ENCODE measurements at places on chromosomes 7 and 10.

DNA sequence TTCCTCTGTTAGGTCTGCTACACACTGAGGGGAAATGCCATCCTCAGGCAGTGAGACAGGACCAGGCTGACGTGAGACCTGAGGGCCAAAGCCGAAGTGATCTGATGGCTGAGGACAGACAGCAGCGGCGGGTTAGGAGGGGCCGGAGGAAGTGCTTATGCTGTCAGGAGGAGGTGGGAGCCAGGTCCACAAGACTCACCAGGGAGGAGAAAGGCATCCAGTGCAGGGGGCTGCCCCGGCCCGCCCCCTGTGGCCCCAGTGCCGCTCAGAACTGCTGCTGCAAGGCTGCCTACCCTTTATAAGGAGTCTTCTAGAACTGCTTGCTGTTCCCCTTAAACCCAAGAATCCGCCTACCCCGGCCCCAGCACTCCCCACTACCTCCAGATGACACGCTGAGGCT, 19.8 kb downstream of the AKR1E2 start:
- DNase-seq: no peak

DNA sequence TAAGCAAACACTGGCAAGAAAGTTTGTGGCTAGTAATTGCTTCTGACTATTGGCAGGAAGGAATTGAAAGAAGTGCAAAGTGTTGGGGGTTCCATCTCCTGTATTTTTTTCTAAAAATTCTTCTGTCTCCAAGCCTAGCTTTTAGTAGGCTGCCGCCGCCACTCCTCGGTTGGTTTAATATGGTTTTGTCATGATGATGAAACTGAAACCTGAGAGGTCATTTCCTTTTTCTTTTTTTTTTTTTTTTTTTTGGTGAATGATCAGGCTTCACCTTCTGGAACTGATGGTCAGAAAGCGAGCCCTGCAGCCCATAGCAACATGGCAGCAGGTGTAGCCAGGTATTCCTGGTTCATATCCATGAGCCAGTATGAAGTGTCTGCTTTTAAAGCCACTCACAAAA, 75.3 kb upstream of the AGBL3 start:
- DNase-seq: no peak

- DNase-seq: no peak
These were observed 53.2 kb downstream of the GAD2 start for GRCh38 chr10:26269754-26270153.

- DNase-seq: no peak
These were observed 6.4 kb downstream of the AGBL3 start for GRCh38 chr7:134992626-134993179.

GRCh38 chr10:69480068-69480412, 28.8 kb downstream of the TSPAN15 start:
- DNase-seq: no peak

GRCh38 chr7:152006336-152006735, 19.1 kb upstream of the GALNT11 start:
- no peak for DNase-seq

DNA sequence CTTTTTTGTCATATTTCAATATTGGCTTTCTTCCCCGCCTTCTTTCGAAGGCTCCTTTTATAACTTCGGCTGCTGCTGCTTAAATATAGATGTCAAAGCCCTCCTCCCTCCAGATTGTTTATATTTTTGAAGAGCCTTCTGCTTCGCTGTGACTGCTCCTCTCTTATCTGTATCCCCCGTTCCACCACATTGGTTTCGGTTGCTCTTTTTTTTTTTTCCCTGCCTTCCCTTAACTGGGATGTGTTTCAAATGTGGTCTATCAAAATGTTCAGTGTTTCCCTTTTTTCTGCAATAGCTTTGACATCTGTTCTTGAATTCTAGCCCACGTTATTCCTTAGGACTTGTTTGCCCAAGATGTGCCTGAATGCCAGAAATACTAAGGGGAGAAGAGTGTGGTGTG, 96.4 kb downstream of the CUX1 start:
- DNase-seq: no peak

GRCh38 chr10:69234447-69234846, 14.3 kb downstream of the HKDC1 start:
- DNase-seq: no peak

DNA sequence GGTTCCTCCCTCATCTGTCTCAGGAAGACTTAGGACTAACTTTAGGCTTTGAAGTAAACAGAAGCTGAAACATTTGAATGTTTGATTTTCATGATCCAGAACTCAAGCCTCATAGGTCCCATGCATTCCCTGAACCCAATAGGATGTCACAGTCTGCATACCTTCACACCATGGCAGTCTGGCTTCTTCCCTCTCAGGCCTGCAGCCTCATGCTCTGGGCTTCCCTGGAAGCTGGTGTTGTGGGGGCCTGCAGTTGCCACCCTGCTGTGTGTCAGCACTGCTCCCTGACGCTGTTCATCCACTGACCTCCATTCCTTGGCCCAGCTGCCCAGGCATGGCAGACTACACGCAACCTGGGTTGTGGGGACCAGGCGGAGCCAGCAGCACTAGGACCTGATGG, 267.5 kb upstream of the KAT6B start:
- no peak for DNase-seq

GRCh38 chr7:99020413-99020715, 123.5 kb downstream of the SMURF1 start:
- no peak for DNase-seq

DNA sequence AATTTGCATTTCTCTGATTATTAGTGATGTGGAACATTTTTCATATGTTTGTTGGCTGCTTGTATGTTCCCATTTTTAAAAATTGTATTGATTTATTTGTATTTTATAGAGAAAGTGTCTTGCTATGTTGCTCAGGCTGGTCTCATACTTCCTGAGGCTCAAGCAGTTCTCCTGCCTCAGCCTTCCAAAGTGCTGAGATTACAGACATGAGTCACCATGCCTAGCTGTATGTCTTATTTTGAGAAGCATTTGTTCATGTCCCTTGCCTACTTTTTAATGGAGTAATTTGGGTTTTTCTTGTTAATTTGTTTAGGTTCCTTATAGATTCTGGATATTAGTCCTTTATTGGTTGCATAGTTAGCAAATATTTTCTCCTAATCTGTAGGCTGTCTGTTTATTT, 214.2 kb upstream of the KAT6B start:
- no peak for DNase-seq

- DNase-seq: no peak
These were observed at the start of gene MAGI2 for GRCh38 chr7:79453558-79454360. Gene MAGI2 (minus strand): TSS chr7:79453667. CDS start chr7:79453320, 347 bp downstream.

DNA sequence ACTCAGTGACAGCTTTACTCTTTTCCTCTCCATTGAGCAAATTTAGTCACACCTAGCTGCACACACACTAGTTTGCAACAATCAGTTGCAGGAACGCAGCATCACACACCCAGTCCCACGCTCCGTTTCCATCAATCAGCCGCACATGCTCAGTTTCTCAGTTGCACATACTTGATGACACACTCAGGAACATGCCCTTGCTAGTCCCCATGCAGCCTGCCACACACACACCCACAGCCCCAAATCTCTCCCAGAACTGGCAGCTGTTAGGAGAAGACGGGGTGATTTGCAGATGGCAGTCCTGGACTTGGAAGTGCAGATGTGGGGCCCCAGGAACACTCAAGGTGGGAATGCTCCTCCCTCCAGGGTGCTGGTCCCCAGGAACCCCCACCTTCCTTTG, 7.7 kb downstream of the LBX1 start:
- no peak for DNase-seq

- DNase-seq: no peak
These were observed 65.2 kb upstream of the OGDHL start for GRCh38 chr10:49827297-49827696.

DNA sequence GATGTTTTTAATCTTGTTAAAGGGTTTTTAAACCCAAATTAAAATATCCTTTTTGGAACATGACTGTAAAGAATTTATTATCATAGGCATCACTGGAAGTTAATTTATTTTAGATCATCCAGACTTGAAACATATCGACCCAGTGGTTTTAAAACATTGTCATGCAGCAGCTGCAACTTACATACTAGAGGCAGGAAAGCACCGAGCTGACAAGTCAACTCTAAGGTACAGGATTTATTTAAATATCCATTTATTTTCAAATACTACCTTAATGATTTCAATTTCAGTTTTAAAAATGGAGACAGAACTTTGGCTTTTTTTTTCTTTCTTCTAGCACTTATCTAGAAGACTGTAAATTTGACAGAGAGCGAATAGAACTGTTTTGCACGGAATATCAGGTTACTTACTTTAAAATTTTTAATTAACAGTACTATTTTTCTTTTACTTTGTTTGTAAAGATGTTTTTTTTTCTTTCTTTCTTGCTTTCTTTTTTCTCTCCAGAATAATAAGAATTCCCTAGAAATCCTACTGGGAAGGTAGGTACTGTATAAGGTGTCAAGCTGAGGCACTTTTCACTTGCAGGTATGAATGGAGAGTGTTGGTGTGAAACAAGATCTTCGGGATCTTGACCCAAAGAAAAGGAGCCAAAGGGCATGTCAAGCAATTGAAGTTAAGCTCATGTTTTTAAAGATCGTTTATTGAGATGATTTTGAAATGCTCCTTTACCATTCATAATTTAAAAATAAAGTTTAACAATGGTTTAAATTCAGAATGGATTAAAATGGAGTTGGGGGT, 1.8 kb downstream of the COMMD3 start:
- DNase-seq: no peak

DNA sequence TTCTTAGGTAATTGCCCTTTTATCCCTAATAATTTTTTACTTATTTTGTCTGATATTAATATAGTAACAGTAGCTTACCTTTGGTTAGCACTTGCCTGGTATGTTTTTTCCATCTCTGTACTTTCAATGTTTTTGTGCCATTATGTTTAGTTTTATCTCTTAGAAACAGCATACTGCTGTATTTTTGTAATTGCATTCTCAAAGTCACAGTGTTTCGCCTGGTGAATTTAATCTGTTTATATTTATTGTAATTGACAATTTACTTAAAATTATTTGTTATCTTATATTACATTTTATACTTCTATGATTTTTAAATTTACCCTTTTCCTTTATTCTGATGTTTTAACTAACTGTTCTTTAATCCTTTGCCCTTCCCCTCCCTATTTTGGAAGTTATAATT, 166.4 kb downstream of the RELN start:
- DNase-seq: no peak

- no peak for DNase-seq
These were observed 122.3 kb downstream of the SH3PXD2A start for GRCh38 chr10:103733045-103733419.

DNA sequence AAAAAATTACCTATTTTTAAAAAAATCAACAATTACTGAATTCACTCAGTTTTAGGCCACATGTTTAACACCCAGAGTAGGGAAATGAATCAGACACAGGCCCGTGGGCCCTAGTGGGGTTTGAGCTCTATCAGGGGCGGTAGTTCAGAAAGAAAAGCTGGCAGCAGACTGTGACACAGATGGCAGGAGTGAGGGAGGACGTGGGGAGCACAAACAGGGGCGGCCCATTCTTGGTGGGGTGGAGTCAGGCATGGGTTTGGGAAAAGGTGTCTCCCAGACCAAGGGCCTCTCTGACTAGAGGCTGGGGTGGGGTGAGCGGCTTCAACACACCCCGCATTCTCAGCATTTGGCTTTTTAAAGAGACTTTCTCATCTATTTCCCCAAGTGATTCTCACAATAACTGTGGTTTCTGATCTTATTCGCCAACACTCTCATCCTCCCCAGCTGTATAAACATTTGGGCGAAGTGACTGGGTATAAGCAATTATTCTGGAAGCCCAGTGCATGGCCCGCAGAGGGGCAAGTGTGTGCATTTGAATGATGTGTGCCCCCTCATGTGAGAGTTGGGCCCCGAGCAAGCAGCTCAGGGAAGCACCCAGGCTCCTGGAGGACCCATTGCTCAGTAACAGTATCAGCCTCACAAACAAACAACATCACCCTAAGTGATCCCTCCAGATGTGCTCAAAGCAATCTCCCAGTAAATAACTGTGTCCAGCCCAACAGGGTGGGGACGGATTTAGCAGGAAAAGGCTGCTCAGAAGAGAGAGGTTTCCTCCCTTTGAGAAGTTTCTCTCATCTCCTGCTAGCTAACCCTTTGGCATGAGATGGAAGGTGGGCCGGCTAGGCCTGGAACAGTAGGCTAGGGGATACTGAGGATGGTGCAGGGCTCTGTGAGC, 437.6 kb upstream of the ZMIZ1 start:
- DNase-seq: no peak

- no peak for DNase-seq
These were observed 31.8 kb upstream of the RBM33 start for GRCh38 chr7:155612658-155613057.

GRCh38 chr7:108038986-108039385, 36.0 kb upstream of the LAMB1 start:
- no peak for DNase-seq

DNA sequence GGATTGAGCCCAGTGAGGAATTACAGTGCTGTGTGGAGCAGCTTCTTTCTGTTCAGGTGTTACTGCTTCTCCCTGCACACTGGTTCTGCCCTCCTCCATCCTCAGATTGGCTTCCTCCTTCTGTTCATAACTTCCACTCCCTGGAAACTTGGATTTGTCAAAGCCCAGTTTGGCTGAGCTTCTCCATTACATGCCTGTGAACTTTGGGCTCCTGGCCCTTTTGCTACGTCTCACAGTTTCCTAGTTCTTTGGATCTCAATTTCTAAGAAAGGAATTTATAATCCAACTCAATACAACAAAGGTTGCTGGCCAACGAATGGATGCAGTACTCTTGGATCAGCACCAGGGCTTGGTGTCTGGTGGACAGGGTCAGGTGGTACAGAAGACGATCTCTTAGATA, 318.1 kb downstream of the RPS24 start:
- no peak for DNase-seq

DNA sequence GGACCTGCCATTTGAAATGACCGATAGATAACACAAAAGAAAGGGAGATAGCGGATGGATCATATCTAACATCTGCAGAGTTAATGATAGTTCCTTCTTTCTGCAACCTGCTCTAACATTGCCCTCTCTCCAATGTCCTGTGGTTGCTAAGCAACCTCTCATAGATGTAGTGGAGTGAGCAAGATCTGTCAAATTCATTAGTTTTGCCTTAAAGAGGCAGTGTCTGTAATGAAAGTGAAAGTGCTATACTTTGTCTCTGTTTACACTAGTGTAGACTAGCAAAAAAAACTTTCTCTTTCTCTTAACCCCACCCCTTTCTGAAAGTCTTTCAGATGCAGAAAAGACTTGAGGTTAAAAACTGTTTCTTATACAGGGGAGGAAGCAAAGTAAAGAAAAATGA, 1196.9 kb downstream of the SORCS3 start:
- DNase-seq: peak; percentile 12

DNA sequence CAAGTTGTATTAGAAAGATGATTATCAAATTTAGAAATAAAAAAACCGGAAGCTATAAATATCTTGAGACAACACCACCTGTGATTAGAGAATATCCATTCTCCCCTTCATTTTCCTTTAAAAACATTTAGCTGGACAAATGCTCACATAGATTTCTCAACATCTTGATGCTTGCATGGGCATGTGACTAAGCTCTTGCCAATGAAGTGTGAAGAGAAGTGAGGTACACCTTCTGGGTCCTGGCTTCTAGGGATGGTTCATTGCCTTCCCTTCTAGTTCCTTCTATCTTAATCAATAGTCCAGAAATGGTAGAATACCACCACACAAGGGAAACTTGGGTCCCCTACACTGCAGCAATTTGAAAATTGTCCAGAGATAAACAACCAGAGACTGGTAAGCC, 41.0 kb downstream of the WAPL start:
- DNase-seq: no peak
